Bone marrow (tissue), 2 donors: ENCODE measurements at places on chromosomes 11 and 22.

- peak; percentile 20 for DNase-seq
Observed at GRCh38 chr22:46355369-46355995, 20.0 kb downstream of the TRMU start.

GRCh38 chr22:33867118-33867866, 53.0 kb downstream of the LARGE1 start:
- DNase-seq = no peak

GRCh38 chr11:124384399-124384798, at the start of gene OR8B2:
TSS of gene OR8B2 (minus strand) at chr11:124384499. CDS start at chr11:124383343, 1,156 bp downstream.
- no peak for DNase-seq

DNA sequence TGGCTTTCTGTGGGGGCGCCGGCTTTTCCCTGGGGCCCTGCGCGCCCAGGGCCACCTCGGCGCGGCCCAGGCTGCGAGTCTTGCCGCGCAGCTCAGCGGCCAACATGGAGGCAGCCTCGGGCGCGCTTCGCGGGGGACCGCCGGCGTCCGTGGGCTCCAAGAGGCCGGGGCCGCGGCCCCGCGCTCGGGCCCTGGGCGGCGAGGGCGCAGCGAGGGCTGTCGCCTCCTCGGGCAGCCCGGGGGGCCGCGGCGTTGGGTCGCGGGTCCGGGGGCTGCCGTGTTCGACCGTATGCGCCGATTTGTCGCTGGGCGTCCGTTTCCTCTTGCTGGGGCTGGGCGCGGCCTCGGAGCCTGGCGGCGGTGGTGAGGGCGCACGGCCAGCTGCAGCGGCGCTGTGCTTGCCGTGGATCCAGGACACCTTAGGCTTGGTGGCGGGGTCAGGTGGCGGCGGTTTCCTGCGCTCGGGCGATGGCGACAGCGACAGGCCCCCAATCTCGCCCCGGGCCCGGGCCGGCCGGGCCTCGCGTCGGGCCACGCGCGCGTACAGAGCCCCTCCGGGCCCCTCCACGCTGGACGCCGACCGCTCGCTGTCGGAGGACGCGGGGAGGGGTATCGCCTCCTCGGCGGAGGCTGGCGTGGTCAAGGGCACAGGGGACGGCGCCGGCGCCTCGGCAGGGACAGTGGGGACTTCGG, 11.9 kb downstream of the SCARF2 start:
- DNase-seq = no peak

DNA sequence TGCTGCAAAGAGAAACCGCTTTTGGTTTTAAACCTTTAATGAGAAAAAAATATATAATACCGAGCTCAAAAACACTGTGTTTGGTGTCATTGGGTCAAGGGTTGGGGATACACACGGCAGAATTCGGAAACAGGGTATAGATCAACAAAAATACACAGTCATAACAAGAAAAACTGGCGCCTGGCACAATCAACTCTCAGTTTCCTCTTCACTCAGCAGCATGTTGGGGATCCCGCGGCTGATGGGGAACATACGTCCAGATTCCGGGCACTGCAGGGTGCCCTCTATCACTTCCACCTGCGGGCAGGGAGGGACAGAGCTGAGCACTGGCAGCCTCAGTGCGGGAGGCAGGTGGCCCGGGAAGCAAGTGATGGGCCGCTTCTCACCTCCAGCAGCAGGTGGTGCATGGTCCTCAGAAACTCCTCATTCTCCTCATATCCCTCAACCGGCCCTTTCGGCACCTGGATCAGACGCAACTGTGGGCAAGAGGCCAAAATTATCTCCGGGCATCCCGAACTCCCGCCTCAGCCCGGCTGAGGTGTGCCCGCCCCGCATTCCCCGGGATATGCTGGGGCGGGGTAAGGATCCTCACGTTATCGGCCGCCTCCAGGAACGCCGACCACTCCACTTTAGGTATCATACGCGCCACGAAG, 561 bp downstream of the TRMT112 start:
- no peak for DNase-seq

DNA sequence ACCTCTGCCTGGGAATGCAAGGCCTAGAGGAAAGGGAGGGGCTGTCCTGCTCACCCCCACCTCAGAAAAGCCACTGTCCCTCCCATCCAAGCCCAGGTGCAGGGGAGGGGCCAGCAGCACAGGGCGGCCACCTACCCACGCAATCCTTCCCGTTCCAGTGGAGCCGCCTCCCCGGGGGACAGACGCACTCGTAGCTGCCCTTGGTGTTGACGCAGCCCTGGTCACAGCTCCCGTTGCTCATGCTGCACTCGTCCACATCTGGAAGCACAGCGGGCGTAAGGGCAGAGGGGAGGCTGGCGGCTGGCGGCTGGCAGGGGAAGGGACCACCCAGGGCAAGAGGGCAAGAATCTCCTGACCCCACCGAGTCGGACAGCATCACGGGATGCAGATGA, 40.3 kb upstream of the TTLL12 start:
- no peak for DNase-seq

GRCh38 chr11:102879801-102880200, 5.0 kb upstream of the MMP12 start:
- no peak for DNase-seq

DNA sequence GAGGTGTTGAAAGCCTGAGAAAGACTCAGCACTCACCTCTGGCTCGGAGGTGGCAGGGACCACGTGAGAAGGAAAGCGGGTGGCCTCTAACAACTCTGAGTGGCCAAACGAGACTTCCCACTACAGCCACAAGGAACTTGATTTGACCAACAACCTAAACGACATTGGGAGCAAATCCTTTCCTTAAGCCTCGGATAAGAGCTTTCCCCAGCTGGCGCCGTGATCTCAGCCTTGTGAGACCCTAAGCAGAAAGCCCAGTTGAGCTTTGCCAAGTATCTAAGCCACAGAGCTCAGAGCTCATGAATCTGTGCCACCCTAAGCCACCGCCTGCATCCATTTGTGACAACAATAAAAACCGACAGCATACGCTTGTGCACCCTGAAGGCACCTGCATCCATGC, 636.0 kb downstream of the TBC1D22A start:
- no peak for DNase-seq

GRCh38 chr11:373716-374551, 4.6 kb downstream of the B4GALNT4 start:
- DNase-seq = no peak

DNA sequence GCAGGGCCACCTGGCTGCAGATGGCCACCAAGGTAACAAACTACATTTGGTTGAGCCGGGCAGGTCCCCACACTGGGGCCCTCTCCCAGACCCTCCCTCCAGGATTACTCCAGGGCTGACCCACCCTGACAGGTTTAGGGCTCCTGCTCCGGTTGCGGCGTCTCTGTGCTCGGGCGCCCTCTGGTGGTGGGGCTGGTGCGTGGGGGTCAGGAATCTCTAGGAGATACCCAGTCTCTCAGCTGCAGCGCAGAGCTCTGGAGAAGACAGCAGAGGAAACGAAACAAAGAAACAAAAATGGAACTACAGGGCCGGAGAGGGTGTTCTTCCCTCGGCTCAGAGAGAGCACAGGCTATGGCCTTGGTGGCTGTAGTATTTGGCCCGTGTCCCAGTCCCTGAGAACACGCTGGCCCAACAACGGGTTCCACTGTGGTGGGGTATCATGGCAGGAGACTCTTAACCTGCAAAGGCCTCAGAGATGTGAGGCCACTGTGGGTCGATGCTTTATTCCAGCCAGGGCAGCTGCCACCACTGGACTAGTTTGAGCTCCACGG, 2.4 kb downstream of the C11orf96 start:
- DNase-seq = peak; percentile 62

- DNase-seq = no peak
Observed at GRCh38 chr11:75572744-75573143, 10.7 kb downstream of the SERPINH1 start.

DNA sequence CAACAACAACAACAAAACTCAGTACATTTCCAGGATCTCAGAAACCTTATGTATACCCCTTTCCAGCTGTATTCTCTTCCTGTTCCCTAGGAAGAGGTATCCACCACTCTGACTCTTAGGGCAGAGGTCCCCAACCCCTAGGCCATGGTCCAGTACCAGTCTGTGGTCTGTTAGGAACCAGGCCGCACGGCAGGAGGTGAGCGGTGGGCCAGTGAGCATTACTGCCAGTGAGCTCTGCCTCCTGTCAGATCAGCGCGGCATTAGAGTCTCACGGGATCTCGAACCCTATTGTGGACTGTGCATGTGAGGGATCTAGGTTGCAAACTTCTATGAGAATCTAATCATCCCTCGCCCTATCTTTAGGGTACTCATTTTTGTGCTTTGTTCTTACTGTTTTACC, 43.9 kb upstream of the LMO1 start:
- no peak for DNase-seq

DNA sequence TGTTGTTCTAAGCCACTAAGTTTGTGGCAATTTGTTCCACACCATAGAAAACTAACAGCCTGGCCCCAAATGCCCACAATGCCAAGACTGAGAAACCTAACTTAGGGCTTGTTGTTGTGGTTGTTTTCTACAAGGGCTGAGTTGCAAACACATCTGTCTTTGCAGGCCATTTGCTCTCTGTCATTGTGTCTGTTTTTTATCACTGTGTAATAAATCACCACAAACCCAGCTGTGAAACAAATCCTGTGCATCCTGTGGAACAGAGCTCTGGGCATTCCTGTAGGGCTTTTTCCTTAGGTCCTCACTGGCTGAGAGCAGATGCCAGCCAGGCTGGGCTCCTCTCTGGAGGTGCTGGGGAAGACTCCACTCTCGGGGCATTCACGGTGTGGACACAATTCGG, 15.7 kb upstream of the SYT8 start:
- DNase-seq = no peak

DNA sequence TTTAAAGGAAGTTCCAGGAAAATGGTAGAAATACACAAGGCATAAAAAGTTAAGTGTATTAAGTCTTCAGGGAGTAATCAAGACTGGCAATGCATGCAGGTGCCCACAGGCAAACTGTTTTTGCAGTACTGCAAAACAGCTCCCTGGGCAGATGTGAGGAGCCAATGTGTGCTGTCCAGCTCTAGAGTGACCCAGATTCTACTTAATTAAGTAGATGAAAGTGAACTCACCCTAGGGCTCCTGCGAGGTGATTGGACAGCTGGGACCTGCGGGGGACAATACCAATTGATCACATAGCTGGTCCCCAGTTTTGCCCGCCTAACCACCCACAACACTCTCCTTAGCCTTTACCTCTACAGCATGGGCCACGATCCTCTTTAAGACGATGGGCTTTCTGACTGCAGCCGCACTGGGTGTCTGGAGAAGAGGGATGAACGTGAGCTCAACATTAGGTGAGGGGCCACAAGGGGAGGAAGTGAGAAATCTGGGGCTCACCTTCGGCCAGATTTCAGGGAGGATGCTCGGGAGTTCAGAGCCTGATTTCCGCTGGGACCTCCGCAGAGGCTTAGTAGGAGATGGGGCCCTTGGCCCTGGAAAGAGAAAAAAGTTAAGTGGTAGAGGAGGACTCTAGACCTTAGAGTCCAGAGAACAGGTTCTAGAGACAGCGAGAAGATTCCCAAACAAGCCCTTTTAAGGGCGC, 556 bp downstream of the CDCA5 start:
- no peak for DNase-seq

DNA sequence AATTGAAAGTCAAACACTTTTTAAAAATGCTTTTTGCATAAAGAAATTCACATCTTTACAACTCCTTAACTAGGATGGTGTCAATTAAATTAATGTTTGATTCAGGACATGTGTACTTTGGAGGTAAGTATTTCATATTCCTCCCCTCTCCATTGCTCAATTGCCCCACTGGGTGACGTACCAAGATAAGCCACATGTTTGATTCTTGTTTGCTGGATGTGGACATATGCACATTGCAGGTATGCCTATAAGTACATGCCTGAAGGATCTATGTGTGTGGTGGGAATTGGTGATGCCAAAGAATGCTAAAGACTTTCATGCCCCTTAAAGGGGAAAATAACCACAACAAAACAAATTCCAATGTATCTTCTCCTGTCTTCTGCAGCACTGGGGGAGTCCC, 5.8 kb downstream of the CD44 start:
- no peak for DNase-seq

GRCh38 chr22:37053310-37054055, 1.9 kb downstream of the KCTD17 start:
- DNase-seq = no peak

GRCh38 chr11:109439684-109440083, 17.7 kb downstream of the C11orf87 start:
- no peak for DNase-seq

DNA sequence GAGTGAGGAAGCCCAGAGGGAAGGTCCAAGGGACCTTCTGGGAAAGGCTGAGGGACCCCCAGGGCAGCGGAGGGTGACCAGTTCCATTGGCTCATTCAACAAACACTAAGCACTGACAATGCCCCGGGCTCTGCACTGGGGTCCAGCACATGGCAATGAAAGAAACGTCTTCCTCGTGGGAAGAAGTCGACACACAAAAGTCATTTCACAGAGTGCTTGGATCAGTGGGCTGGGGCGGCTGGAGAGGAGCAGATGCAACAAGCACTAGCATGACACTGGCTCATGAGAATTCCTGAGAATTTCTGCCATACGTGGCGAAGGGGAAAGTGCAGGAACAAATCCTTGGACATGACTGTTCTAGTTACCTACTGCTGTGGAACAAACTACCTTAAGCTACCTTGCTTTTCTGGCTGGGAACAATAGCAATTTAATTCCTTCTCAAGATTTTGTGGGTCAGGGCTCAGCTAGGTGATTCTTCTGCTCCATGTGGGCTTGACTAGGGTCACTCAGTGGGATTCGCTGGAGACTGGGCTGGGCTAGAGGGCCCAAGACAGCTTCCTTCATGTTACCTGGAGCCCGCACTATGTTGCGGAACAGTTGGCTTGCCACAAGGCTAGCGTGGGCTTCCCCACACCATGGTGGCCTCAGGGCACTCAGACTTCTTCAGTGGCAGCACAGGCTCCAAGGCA, 6.9 kb upstream of the STIP1 start:
- DNase-seq = no peak
